ENCODE measurements at places on chromosomes 7 and 10. TPM values are rescaled to one million over a fixed set of nuclear protein-coding genes. Genes with fewer than 3 reads are reported as not detected.

GRCh38 chr10:105070952-105071351 lies 429.9 kb downstream of the SORCS3 start:
- H3K27ac ChIP-seq: no peak overlapping the region
- H3K4me3 ChIP-seq: no peak overlapping the region
- no peaks in the 10 kb centered on the region for H3K4me1 ChIP-seq
- no peak for DNase-seq
- peaks cover 5% of the 10 kb centered on the region for H3K27me3 ChIP-seq
- no peaks in the 10 kb centered on the region for H3K36me3 ChIP-seq

- no peak overlapping the region for H3K4me3 ChIP-seq
- no peaks in the 10 kb centered on the region for H3K27me3 ChIP-seq
- H3K36me3 ChIP-seq: no peaks in the 10 kb centered on the region
- H3K27ac ChIP-seq: no peak overlapping the region
- H3K4me1 ChIP-seq: peaks cover 5% of the 10 kb centered on the region
These were observed 773.9 kb downstream of the LRMDA start for GRCh38 chr10:76205361-76205760.

Gene TSPAN12
- 23.2 TPM for total RNA-seq

- no peak overlapping the region for H3K4me3 ChIP-seq
- no peaks in the 10 kb centered on the region for H3K4me1 ChIP-seq
- peaks cover 69% of the 10 kb centered on the region for H3K27me3 ChIP-seq
- no peak overlapping the region for H3K27ac ChIP-seq
These were observed 8.9 kb upstream of the GBX1 start for GRCh38 chr7:151176401-151176800.

Gene HGF
- total RNA-seq: not detected

- DNase-seq: no peak
- peaks cover 7% of the 10 kb centered on the region for H3K4me1 ChIP-seq
- H3K36me3 ChIP-seq: peaks cover 2% of the 10 kb centered on the region
- peak overlapping the region; percentile 41 for H3K4me3 ChIP-seq
- H3K27ac ChIP-seq: no peak overlapping the region
- peaks cover 71% of the 10 kb centered on the region for H3K27me3 ChIP-seq
These were observed 1.8 kb downstream of the INSYN2A start for GRCh38 chr10:127194599-127194998.

DNA sequence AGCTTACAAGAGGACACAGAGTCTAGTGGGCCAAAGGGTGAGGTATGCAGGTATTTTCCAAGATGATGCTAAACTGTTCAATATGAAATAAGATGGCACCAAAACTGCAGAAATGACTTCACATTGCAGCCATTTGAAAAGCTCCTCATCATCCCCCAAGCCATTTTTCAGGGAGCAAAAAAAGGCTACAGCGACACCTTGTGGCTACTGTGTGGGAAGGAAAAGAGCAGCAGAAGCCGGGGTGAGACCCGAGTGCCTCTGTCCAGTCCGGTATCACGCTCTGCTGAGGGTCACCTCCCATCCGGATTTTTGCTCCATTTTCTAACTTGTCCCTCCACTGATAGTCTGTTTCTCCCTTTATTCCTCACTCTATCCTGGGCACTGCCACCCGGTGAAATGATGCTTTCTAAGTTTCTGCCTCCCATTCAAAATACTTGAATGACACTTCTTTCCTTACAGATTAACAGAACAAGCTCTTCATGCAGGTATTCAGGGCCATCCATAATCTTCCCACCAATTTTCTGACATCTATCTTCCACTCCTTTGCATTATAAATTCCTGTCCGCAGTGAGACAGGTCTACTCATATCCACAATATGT lies 220.2 kb downstream of the DGKI start:
- no peaks in the 10 kb centered on the region for H3K36me3 ChIP-seq
- H3K4me3 ChIP-seq: no peak overlapping the region
- H3K27ac ChIP-seq: no peak overlapping the region

Gene PNLIPRP1
- not detected for total RNA-seq

DNA sequence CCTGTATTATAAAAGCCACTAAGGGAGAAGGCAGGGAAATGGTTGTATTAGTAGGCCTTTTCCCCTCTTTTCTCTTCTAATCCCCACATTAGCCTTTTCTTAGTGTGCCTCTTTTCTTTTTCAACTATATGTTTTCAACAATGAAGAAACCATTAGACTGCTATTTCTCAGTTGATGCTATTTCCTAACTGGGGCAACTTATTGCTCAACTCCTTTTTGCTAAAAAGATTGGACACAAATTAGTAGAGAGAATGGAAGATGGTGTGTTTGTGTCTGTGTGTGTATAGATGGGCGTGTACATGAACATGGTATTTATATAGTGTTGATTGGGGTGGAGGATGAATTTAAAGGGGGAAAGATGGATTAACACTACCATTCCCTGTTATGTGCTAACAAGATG lies 28.4 kb downstream of the TBC1D12 start:
- H3K36me3 ChIP-seq: peaks cover 2% of the 10 kb centered on the region
- no peak overlapping the region for H3K4me3 ChIP-seq
- no peak for DNase-seq
- H3K27me3 ChIP-seq: no peaks in the 10 kb centered on the region

DNA sequence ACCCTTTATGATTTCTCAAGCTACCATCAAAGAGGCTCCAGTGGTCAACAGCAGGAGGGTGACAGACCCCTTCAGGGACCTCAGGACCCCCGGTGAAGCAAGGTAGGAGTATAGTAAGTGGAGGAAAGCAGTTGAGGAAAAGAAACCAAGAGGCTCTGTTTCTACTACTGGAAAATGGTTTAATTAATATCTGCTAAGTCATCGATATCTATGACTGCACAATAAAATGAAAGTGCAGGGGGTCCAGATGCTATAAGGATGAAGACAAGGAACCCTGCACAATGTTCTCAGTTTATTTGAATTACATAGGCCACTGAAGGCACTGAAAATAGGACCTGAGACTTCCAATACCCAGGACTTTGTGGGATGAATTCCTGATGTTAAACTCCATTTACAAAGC lies 23.7 kb downstream of the AMPH start:
- DNase-seq: no peak
- no peak overlapping the region for H3K27ac ChIP-seq
- no peak overlapping the region for H3K4me3 ChIP-seq
- no peaks in the 10 kb centered on the region for H3K27me3 ChIP-seq
- H3K4me1 ChIP-seq: no peaks in the 10 kb centered on the region

Gene IL6
- total RNA-seq: not detected

Gene HOXA1
- 31.2 TPM for total RNA-seq

DNA sequence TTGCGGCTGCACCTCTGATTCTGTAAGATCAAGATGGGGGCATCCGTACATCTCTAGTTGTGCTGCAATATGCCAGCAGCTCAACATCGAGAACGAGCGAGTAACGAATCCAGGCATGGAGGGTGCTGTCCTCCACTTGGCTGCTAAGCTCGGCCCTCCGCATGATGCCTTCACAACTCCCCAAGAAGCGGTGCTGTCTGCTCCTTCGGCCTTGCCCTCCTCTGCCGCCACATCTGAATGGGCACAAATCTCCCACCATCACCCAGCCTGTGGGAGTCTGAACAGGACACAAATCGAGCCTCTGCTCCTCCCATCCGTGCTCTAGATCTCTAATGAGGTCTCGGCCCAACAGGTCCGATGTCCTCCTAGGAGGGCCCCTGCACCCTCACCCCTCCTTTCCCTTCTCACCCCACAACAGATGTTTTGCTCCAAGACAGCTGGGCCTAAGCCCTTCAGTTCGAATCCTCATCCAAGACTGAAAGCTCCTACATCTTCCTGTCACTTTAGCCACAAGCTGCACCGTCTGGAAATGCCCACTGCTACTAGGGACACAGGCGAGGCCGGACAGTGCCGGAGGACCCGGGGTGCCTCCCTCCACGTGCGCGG lies 86.7 kb downstream of the ZNF33B start:
- peak overlapping the region; percentile 96 for H3K27ac ChIP-seq
- peaks cover 31% of the 10 kb centered on the region for H3K36me3 ChIP-seq
- DNase-seq: no peak
- H3K27me3 ChIP-seq: peaks cover 7% of the 10 kb centered on the region

Gene MRPS24
- 72.8 TPM for total RNA-seq

DNA sequence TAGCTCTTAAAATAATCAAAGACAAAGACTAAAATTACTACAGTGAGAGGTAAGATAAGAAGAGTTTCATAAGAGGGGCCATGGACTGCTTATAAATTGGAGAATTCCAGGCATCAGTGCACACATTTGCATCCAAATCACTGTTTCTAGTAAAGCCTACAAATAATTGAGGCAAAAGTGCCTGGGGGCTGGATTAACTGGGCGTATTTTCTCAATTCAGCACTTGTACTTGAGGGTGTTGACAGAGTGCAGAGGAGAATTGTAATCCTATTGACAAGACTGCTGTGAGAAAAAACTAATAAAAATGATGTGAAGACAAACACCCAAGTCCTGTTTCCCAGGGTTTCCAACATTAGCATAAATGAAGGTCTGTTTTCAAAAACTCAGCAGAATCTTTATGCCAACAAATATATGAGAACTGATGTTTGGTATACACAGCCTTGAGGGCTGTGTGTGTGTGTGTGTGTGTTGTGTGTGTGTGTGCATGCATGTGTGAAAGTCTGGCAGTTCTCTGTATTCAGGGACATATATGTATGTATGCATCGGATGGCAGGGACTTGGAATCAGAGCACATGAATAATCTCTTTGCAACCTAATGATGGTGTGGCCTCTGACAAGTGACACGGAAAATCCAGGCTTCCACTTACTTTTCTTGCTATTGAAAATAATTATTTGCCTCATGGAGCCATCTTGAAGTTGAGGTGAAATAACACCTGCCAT lies 182.1 kb upstream of the CDC14C start:
- H3K27ac ChIP-seq: no peak overlapping the region
- no peak for DNase-seq
- no peaks in the 10 kb centered on the region for H3K27me3 ChIP-seq
- no peak overlapping the region for H3K4me3 ChIP-seq

DNA sequence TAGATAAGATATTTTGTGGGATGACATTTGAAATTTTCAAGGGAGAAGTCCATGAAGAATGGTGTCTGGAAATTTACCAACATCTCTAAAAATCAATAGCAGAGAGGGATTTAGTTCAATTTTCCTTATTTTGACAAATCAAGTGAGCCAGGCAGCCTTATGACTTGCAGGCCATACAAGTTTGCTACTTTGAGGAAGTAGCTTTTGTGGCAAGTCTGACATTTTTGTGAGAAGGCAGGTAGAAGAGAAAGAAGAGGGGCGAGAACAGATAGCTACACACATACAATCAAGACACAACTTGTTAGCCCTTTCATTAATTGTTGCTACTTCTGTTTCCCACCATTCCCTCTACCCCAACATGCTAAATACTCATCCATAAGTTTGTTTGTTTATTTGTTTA lies 74.5 kb upstream of the OIT3 start:
- H3K27me3 ChIP-seq: no peaks in the 10 kb centered on the region
- H3K4me1 ChIP-seq: peaks cover 23% of the 10 kb centered on the region
- DNase-seq: no peak
- no peak overlapping the region for H3K4me3 ChIP-seq
- peaks cover 9% of the 10 kb centered on the region for H3K36me3 ChIP-seq

Gene ADCYAP1R1
- total RNA-seq: not detected

DNA sequence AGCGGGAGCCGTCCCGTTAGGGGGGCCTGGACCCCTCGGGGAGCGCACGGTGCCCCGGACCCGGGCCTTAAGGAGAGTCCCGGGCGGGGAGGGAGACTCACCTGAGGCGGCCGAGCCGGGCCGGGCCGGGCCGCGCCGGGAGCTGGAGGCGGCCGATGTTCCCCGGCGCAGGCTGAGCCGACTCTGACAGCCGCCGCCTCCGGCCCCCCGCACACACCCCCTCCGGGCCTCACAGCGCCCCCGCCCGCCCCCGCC lies at the start of gene ACHE:
Gene ACHE (minus strand): TSS at position 188 of the 255 bp plus-strand sequence. CDS start 1,656 bp downstream, outside the sequence.
- H3K27ac ChIP-seq: peak within 1 kb of the TSS; percentile 88
- peaks cover 19% of the 10 kb centered on the region for H3K4me1 ChIP-seq
- DNase-seq: no peak
- H3K36me3 ChIP-seq: no peaks in the 10 kb centered on the region
- H3K4me3 ChIP-seq: peak within 1 kb of the TSS; percentile 77

All from progenitor cell of endocrine pancreas (in vitro differentiated cells).